Muscle of back (tissue), 13 donors: ENCODE measurements at places on chromosomes 11 and 22. TPM values are rescaled to one million over a fixed set of nuclear protein-coding genes. Genes with fewer than 3 reads are reported as not detected.

DNA sequence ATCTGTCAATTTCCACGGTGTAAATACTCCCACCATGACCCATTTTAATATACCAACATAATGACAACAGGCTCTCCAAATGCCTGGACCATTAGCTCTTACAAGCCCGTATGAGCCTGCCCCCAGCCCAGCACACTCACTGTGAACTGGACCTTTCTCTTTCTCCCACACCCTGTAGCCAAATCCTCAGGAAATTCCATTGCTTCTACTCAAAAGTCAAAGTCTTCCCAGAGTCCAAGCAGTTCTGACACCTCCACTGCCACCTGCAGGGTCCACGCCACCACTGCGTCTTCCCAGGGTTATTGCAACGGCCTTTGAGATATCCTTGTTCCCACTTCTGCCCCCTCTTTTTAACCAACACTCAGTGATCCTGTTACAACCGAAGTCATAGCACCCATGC is 110.1 kb upstream of the ASPHD2 start:
- DNase-seq, result peak; percentile 10

The TRPM5 gene
- polyA plus RNA-seq, result not detected

The HBE1 gene
- 8.6 TPM for polyA plus RNA-seq

The ANO9 gene
- 1.8 TPM for polyA plus RNA-seq

GRCh38 chr11:34064291-34064690 is 12.8 kb downstream of the CAPRIN1 start:
- no peak for DNase-seq

- DNase-seq, result no peak
These were observed 3.5 kb downstream of the PGGHG start for GRCh38 chr11:292211-293121.
